COR-L47 (cell line): ENCODE measurements at places on chromosomes 7 and 10.

DNA sequence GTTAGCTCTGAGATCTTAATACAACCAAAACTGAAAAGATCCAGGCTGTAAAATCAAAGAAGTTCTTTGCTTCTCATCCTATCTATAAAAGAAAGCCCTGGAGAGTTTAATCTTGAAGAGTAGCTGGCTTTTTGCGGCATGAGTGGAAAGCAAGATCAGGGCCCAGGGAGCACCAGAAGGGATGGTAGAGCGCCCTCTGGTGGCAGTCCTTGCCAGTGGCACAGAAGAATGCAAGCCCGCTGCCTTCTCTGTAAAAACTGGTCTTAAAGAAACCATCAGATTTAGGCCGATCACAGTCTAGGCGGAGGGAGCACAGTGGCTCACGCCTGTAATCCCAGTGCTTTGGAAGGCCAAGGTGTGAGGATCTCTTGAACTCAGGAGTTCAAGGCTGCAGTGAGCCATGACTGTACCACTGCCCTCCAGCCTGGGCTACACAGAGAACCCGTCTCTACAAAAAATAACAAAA, 35.6 kb downstream of the CPN1 start:
- peak; percentile 46 for DNase-seq

DNA sequence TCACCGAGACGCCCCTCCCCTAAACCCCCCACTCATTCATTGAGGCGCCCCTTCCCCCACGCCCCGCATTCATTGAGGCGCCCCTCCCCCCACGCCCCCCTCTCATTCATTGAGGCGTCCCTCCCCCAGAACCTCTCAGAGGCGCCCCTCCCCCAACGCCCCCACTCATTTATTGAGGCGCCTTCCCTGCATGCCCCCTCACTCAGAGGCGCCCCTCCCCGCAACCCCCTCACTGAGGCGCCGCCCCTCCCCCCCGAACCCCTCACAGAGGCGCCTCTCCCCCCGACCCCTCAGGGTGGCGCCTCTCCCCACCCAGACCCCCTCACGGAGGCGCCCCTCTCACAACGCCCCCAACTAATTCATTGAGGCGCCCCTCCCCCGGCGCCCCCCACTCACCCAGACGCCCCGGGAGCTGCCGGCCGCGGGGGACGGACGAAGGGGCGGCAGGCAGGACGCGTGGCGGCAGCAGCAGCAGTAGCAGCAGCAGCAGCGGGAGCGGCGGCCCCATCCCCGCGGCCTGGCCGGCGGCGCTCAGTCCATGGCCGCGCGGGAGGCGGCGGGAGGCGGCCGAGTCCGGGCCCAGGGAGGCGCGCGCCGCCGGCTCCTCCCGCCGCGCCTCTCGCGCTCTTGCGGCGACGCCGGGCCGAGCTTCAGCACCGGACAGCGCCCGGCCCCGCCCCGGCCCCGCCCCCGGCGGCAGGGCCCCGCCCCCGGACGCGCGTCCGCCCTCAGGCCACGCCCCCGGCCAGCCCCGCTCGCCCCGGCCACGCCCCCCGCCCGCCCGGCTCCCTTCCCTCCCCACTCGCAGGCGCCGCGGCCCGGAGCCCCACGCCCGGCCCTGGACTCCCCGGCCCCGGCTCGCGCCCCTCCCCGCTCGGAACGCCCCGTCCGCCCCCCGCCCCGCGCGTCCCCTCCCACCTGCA, at the start of gene PTPRN2:
Gene PTPRN2 (minus strand): TSS at position 662 of the 923 bp plus-strand sequence.
- DNase-seq, result peak; percentile 62

DNA sequence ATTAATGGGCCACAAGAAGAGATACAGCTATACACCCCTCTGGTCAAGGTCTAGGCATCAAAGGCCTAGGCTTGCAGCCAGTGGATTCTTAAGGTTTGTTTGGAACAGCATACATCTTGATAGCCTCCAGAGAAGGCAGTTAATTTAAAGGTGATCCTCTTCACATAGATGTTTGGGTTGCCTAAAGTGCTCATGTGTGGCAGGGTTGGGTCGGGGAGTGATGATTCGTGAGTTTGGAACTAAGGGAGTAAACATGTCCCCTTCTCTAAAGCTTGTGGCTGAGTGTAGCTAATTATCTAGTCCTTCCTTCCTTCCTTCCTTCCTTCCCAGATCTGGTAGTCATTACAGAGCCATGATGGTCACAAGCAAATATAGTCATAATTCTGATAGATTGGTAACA, 12.4 kb downstream of the PCLO start:
- DNase-seq, result no peak

DNA sequence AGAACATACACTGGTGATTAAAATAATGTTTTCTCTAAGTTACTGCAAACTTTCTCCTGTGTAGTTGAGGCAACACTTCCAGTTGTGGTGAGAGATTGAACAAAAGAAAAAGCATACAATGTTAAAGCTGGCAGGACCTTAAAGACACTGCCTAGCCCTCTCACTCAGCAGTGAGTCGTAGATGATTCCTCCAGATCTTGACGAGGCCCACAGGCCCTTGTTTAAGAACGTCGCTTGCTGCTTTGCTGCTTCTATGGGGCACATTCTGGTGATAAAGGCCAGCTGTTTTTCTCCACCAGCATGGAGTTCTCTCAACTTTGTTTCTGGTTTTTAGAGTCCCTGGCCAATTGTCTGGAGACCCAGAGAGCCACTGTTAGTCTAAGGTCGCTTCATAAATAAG, 2.8 kb upstream of the DENND11 start:
- DNase-seq, result no peak

DNA sequence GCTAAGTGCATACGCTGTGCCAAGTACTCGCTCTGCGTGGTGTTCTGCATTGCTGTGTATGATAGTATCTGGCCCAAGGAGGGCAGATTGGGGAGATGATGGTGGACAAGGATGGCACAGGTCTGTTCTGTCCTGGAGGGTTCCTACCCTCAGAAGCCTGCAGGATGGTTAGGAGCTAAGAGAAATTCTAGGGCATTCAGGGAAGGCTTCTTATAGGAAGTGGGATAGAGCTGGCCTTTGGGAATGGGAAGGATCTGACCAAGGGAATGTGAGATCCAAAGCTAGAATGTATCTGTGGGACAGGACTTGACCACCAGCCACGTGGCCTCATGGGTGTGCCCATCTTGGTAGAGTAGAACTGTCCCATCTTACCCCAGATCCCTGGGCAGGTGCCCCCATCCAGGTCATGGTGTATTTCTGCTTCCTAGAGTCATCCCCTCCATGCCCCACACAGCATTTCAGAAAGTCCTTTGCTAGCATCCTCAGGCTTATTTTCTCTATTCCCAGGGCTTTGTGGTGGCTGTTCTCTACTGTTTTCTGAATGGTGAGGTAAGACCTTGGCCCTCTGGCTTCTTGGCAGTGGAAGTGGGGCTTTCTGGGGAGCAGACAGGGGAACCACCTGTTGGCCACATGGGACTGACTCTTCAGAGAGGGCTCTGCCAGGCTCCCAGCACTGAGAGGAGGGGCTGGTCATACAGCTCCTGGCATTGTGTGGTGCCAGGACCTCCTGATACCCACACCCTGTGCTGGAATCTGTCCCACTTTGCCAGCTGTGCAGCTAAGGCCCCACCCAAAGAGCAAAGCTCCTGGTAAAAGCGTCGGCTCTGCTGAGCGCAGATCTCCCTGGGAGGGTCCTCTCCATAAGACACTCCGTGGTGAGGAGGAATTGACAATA, 52.5 kb downstream of the ADCYAP1R1 start:
- DNase-seq, result no peak
